ENCODE measurements at places on chromosomes 16 and 17.
A peak's percentile ranks its signal among the peaks of the same experiment; 100 is the strongest.

DNA sequence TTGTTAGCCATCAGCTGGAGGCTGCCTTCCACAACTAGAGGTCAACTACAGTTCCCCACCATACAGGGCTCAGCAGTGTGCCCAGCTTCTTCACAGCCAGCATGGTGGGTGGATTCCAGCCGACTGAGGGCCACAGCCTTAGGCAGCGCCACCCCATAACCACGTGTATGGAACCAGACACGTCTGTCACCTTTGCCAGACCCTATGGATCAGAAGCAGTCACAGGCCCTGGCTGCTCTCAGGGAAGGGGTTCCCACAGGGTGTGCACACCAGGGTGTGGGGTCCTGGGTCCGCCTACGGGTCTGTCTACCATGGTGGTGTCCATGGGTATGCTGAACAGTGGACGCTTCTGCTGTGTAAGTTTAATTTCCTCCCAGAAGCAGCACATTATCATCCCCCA lies 265.0 kb upstream of the FOXF1 start:
- no peak for DNase-seq

- no peak for DNase-seq
Measured at GRCh38 chr16:74053312-74053711, 243.3 kb upstream of the PSMD7 start.

- DNase-seq = no peak
Measured at GRCh38 chr17:68196394-68197090, 51.3 kb upstream of the AMZ2 start.

- DNase-seq = no peak
Measured at GRCh38 chr17:77808686-77809425, 149.6 kb upstream of the TNRC6C start.

GRCh38 chr17:31003225-31003866 lies 32.5 kb downstream of the RNF135 start:
- DNase-seq = no peak

DNA sequence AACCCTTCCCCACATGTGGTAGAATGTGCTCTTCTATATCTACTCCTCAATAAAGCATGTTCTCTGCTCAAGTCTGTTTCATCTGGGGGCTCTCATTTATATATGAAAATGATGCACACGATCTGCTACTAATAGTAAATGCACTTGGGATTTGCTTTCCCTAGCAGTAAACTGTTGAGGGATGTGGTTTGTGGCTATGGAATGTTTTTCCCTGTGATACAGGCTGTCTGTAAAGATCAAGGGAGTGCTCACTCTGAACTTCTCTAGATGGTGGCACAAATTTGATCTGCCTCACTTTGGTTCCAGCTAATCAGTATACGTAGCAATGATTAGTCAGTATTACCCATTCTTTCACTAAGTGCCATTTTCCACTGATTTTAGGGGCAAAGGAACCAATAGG lies 18.8 kb downstream of the TAC4 start:
- DNase-seq = no peak

GRCh38 chr16:80803339-80804055 lies 901 bp downstream of the CDYL2 start:
- peak; percentile 22 for DNase-seq

GRCh38 chr16:59355704-59356103 lies 621.6 kb upstream of the GOT2 start:
- DNase-seq = no peak

DNA sequence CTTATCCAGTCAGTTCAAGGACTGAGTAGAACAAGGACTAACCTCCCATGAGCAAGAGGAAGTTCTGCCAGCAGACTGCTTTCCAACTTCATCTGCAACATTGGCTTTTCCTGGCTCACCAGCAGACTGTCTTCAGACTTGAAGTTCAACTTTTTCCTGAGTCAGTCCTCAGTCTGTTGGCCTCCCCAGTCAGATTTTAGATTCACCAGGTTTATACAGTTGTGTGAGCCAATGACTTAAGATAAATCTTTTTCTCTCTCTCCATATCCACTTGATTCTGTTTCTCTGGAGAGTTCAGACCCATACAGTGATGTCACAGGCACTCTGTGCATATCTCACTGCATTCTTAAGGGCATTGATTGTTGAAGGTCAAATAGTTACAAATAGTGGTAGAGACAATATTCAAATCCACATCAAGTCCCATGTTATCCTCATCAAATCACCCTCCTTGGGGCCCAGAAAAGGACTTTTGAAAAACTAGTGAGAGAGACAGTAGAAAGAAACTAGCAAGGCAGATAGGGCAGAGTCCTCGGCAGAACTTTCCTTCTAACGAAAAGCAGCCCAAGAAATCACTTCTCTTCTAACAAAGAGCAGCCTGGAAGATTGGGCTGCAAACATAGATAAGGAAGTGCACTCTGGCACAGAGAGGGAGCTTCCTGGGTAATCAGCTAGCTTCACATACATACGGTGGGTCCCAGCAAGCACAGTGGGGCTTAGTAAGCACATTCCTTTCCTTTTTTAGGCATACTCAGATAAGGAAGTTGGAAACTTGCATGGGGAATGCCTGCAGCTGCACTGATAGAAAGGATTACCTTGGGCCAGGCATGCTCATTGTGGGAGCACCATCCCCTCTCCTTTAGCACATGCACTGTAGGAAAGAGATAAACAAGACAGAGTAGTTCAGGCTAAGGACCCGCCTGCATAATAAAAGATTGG lies 132.3 kb upstream of the FAM20A start:
- DNase-seq = peak; percentile 7
